Kasumi-1 (cell line): ENCODE measurements at places on chromosomes 1 and 21.
A peak's percentile ranks its signal among the peaks of the same experiment; 100 is the strongest.

GRCh38 chr1:157117527-157118057 lies 18.0 kb upstream of the ETV3L start:
- DNase-seq: no peak

DNA sequence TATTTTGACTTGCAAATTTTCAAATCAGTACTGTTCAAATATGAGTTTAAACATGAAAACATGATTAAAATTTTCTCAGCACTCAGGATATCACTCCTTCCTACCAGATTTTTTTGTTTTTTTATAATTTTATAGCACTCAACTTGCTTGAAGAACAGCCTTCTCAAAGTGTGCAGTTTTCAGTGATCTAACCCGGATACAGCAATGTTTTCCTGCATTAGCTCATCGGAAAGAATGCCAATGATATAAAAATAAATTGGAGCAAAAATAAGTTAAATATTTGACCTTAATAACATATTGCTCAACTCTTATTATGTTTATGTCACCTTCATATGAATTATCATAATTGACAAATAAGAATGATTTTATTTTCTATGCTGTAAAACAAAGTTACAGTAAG lies 766.8 kb downstream of the USP25 start:
- no peak for DNase-seq

- DNase-seq: no peak
Observed at GRCh38 chr1:188170935-188171334, 1342.2 kb downstream of the PLA2G4A start.

DNA sequence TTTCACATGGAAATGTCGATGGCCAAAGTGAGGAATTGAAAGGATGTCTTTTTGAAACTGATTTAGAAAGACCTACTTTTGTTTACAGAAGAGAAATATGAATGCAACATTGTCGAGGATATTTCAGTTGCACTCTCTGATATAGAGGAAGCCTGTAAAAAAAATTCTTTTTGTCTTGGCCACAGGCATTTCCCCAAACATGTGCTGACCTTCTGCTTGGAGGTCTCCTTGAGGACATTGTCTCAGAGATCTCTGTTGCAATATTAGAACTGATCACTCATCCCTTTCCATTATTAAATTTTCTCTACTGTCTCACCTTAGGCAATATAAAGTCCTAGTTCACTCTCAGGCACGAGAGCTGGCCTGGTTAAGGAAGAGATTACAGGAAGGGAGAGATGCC lies 16.0 kb downstream of the S100A11 start:
- DNase-seq: no peak

- no peak for DNase-seq
Observed at GRCh38 chr1:202590975-202591411, 119.3 kb downstream of the SYT2 start.

- DNase-seq: no peak
Observed at GRCh38 chr1:46539972-46540371, 11.5 kb downstream of the KNCN start.

DNA sequence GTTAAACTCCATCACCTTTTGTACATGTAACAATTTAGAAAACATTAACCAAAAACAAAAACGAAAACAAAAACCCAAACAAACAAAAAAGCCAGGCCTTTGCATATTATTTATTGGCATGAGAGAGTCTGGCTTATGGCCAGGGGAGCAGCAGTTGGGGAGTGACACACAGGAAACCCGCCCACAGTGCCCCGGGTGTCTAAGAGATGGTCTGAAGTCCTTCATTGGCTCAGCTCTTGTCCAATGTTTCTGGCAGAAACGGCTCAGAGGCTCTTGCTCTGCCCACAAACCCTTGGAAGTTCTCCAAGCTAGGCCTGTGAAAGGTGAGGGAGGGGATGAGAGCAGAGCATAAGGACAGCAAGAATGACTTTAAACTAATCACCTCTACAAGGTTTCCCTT lies 131.5 kb downstream of the CNIH3 start:
- DNase-seq: peak; percentile 89

GRCh38 chr1:241808265-241808664 lies 39.7 kb upstream of the EXO1 start:
- DNase-seq: no peak

- DNase-seq: no peak
Observed at GRCh38 chr1:89844241-89844807, 23.5 kb downstream of the LRRC8D start.
